ENCODE measurements at places on chromosomes 6 and 20. TPM values are rescaled to one million over a fixed set of nuclear protein-coding genes. Genes with fewer than 3 reads are reported as not detected.

PKIG gene
- 1.7 TPM for total RNA-seq

NKAIN4 gene
- total RNA-seq, result not detected

PAX1 gene
- not detected for total RNA-seq

C4A gene
- total RNA-seq, result 3.3 TPM

BPIFB4 gene
- total RNA-seq, result not detected

ZBTB12 gene
- 4.6 TPM for total RNA-seq

OR2H2 gene
- not detected for total RNA-seq

FNDC11 gene
- 0.16 TPM for total RNA-seq

TUBB1 gene
- total RNA-seq, result not detected

OR2J3 gene
- not detected for total RNA-seq

FERMT1 gene
- 0.71 TPM for total RNA-seq

VGLL2 gene
- not detected for total RNA-seq

CEP250 gene
- 46.8 TPM for total RNA-seq

SEL1L2 gene
- not detected for total RNA-seq

KIF13A gene
- not detected for total RNA-seq

MOG gene
- total RNA-seq, result not detected

C6orf58 gene
- not detected for total RNA-seq

METTL24 gene
- not detected for total RNA-seq

ABCC10 gene
- 40.0 TPM for total RNA-seq

BPIFB2 gene
- total RNA-seq, result not detected

XRN2 gene
- total RNA-seq, result 97.0 TPM

C20orf144 gene
- total RNA-seq, result 0.26 TPM

HUS1B gene
- total RNA-seq, result 2.1 TPM

FBXO30 gene
- 6.6 TPM for total RNA-seq

SOBP gene
- 0.09 TPM for total RNA-seq

UBD gene
- 0.62 TPM for total RNA-seq

FLRT3 gene
- total RNA-seq, result not detected

ACTR5 gene
- 15.2 TPM for total RNA-seq

GSTA2 gene
- not detected for total RNA-seq

ACSS1 gene
- total RNA-seq, result 13.5 TPM

Measured in activated CD4-positive, alpha-beta T cell treated with anti-CD3 and anti-CD28 coated beads, Interleukin-2, amount 10 ng/mL, durations not matched to agents 24 days and 14 days (primary cell).